ENCODE measurements at places on chromosomes 4 and X.

DNA sequence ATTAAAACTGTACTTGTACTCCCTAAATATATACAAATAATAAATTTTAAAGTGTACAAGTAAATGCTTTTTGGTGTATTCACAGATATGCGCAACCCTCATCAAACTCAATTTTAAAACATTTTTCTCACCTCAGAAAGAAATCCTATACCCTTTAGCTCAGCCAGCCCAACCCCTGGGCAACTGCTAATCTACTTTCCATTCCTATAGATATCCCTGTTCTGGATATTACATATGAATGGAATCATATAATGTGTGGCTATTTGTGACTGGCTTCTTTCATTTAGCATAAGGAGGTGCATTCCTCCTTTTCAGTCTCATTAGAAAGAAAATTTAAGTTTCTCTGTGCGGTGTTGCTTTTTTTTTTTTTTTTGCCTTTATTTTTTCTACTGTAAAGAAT is 39.4 kb downstream of the INTU start:
- DNase-seq: no peak

GRCh38 chrX:44261286-44261685 is 82.2 kb downstream of the EFHC2 start:
- no peak for DNase-seq

DNA sequence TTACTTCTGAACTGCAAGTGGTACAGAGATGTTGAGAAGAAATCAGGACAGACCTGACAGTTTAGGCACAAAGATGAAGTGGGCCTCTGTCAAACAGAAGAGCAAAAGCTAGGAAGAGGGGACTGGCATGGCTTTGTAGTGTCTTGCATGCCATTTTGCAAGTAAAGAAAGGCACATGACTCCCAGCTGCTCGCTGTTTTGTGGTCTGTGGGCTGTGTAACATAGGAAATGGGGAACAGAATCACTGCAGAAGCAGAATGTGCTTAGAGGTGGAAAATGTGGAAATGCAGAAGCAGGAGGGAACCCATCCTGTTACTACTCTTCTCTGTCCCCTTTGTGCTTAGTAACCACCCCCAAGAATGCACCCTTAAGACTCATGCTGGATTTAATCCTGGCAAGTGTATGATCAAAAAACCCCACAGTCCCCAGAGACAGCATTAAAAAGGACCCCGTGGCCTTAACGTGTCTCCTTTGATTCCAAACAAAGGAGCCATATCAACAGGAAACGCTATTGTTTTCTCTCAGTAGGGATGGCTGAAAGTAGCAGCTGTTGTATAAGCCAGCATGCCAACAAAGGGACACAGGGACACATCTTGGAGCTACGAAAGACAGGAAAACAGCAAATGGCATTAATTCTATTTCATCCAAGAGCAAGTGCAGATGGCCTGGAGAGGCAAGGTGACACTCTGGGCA is 177.6 kb upstream of the GLRA2 start:
- DNase-seq: no peak

- DNase-seq: no peak
Measured at GRCh38 chr4:93451954-93452353, 376.6 kb upstream of the ATOH1 start.

DNA sequence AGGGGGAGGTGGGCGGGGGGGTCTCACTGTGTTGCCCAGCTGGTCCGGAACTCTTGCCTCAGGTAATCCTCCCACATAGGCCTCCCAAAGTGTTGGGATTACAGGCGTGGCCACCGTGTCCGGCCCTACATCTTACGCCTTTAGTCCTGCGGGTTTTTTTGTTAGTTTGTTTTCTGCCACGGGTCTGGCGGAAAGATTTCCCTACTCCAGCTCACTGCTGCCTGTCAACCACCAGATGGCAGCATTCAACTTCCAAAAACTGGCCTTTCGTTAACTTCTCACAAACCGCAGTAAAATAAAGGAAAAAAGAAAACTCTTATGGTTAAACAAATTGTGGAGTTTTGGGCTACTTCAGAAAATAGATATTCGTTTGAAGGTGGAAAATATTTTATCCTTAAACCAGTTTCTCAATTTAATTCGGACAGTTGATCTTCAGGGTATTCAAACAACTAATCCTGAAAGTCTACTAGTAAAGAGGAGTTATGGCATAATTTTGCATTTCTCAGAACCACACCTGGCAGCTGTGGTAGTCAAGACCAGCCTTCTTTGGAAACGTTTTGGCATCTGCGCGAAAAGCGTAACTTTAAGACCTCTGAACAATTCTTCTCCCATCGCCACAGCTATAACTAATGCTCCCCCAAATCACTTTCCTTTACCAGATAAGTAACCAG is 41.1 kb downstream of the LUZP4 start:
- DNase-seq: no peak

DNA sequence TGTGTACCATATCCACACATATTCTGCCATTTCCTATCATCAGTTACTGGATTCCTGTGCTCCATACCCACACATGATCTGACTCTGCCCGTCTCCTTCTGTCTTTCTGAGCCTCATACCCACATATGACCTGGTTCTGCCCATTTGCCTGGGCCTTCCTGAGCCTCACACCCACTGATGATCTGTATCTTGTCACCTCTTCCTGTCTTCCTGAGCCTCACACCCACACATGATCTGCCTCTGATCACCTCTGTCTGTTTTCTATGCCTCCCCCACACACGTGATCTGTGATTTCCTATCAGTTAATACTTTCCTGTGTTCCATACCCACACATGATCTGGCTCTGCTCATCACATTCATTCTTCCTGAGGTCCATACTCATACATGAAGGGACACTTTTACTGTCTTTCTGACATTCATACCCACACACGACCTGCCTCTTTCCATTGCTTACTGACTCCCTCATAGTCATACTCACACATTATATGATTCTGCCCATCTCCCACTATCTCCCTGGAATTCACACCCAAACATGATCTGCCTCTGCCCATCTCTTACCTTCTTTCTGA is 32.5 kb downstream of the SCML1 start:
- DNase-seq: no peak

DNA sequence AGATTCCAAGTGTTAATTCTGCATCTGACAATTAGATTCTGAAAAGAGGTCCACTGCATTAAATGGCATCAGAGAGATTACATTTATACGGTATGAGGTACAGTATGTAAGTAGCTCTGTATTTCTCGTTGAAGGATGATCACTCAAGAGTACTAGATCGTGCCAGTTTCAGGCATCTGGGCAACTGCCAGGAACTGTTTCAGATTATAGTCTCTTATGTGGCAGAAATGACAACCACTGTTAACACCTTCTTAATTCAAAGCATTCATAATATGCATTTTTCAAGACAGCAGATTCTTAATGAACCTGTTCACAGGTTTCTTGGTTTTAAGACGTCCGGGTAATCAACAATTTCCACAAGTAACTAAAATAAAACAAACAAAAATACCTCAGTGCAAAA is 1.6 kb downstream of the ANKRD50 start:
- no peak for DNase-seq

- peak; percentile 81 for DNase-seq
Measured at GRCh38 chr4:663438-664428, 10.3 kb downstream of the ATP5ME start.

- no peak for DNase-seq
Measured at GRCh38 chr4:152935631-152936445, at the start of gene FHDC1. Gene FHDC1 (plus strand): TSS chr4:152936323. CDS start chr4:152943058, 6,735 bp downstream.

- no peak for DNase-seq
Measured at GRCh38 chr4:6851431-6851830, 58.2 kb upstream of the TBC1D14 start.

- no peak for DNase-seq
Measured at GRCh38 chr4:56372774-56373173, 14.5 kb downstream of the AASDH start.

GRCh38 chrX:45818913-45819312 is 618.2 kb upstream of the DIPK2B start:
- DNase-seq: no peak

- DNase-seq: no peak
Measured at GRCh38 chr4:152785639-152786615, 6.2 kb downstream of the ARFIP1 start.

- DNase-seq: no peak
Measured at GRCh38 chr4:171031338-171031737, 781.9 kb upstream of the GALNTL6 start.

GRCh38 chr4:86451560-86452330 is 91.9 kb upstream of the MAPK10 start:
- DNase-seq: no peak

DNA sequence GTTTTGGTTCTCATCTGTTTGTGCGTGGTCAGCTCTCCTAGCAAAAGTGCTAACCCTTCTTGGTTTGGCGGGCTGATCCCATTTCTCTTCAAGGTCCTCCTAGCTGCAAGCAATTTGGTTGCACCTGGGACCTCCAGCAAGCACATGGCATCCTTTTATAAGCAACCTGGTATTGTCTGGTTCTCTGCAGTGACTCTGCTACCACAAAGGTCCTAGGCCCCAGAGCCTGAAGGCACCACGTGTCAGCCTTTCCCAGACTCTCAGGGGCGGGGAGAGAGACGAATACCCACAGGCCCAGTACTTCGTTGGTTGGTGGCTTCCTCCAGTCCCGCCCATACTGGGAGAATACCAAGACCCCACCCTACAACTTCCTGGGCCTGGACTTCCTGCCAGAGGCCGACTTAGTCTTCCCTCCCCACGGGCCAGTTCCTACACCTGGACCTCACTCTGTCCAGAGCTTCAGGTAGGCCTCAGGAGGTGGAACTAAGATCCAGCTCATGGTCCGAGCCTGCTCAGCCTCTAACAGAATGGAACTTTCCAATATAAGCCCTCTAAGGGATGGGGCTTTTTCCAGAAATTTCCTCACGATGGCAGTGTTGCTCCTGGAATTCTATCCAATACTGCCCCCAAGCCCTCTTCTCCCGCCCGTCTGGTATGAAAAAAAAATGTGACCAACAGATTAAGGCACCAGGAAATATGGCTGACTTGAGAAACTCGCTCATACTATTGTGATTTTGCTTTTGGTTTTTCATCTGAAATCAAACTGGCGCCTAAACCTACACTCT is 192.5 kb upstream of the STK26 start:
- DNase-seq: peak; percentile 45

DNA sequence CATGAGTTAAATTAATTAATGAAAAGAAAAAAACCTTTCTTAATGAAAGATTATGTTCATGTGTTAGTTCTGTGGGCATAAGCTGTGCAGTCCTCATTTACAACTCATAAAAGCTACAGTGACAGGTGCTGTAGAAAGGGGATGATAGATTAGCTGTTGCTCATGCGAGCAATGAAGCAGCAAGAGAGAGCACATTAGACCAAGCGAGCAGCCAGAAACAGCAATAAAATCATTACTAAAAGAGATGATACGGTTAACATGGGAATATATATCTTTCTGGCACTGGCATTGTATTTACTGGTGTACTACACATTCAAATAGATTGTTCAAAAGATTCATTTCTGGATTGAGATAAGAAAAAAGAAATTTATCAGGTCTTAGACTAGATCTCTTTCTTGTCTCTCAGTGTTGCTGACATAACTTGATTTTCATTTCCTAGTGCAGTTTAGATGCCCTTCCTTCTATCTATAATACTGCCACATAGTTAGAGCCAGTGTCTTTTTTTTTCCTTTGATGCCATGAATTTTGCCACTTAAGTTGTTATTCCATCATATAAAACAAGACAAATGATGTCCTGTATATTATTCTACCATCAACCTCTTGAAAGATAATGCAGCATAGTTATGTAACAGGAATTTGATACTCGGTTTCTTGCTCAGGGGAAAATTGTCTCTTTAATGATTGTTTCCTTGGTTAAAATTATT is 164.6 kb downstream of the BANK1 start:
- DNase-seq: no peak

- no peak for DNase-seq
Measured at GRCh38 chr4:76197971-76198410, 15.6 kb downstream of the SCARB2 start.

- DNase-seq: no peak
Measured at GRCh38 chr4:67879486-67879885, 4.3 kb downstream of the TMPRSS11D start.

DNA sequence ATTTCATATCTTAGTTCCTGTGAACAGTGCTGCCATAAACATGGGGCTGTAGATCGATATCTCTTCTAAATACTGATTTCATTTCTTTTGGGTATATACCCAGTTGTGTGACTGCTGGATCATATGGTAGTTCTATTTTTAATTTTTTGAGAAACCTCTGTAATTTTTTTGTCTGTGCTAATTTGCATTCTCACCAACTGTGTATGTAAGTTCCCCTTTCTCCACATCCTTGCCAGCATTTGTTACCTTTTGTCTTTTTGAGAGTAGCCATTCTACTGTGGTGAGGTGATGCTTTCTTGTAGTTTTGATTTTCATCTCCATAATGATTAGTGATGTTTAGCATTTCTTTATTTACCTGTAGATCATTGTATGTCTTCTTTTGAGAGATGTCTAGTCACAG is 2086.5 kb upstream of the TENM3 start:
- no peak for DNase-seq

DNA sequence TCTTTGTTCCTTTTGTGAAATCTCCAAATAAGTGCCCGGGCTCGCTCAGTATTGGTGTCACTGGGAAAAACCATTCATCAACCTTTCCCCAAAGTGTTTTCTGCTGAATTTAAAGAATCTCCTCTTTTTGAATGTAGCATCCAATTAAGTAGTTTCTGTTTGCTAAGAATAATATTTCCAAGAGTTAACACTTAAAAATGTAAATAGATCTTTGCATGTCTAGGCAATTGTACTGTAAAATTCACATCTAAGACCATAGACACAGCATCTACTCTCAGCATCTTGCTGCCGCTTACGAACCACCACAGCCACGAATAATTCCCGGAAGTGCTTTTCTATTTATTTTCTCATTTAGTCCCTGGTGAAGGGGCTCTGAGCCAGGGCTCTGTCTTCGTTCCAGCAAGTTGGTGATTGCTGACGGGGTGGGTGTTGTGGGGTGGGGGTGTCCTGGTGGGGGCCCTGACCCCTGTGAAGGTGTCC is 1.4 kb downstream of the NSG1 start:
- DNase-seq: no peak

- DNase-seq: no peak
Measured at GRCh38 chr4:81607950-81608349, 136.2 kb upstream of the RASGEF1B start.

DNA sequence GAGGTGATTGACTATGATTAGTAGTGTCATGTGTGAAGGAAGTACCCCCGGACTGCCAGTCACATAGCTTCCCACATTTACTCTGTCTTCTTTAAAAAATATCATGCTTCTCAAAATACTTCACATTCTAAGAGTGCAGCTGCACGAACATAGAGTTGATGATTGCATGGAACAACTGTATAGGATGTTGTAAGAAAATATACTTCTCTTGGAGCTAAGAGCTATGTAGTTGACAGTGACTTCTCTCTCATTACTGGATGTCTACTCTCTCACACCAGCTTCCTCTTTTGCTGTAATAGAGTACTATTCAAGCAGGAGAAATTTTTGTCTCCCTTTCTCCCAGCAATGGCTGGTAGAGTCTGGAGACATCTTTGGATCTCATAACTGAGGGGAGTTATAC is 99.4 kb upstream of the PUDP start:
- no peak for DNase-seq

Data from activated gamma-delta T cell treated with Interleukin-2 at 50 U/mL for 16 hours (primary cell).